Pancreas (tissue), 10 donors: ENCODE measurements at places on chromosomes 6 and 20.

DNA sequence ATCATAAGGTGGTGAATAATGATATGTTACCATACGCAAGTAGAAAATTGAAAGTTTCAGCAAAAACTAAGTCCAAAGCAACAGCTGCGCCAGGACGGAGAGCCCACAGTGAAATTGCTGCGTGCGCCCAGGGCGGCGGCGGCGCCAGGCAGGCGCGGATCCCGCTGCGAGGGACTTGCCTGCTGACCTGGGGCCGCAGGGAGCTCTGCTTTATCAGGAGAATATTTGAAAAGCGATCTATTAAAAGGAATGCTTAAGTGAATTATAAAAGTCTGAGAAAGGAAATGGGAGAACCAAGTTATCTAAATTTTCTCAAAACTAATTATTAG lies 85.4 kb downstream of the THBS2 start:
- no peaks in the 10 kb centered on the region for H3K36me3 ChIP-seq
- no peak overlapping the region for H3K27ac ChIP-seq
- DNase-seq, result no peak
- no peak overlapping the region for H3K4me3 ChIP-seq
- H3K27me3 ChIP-seq, result no peaks in the 10 kb centered on the region

DNA sequence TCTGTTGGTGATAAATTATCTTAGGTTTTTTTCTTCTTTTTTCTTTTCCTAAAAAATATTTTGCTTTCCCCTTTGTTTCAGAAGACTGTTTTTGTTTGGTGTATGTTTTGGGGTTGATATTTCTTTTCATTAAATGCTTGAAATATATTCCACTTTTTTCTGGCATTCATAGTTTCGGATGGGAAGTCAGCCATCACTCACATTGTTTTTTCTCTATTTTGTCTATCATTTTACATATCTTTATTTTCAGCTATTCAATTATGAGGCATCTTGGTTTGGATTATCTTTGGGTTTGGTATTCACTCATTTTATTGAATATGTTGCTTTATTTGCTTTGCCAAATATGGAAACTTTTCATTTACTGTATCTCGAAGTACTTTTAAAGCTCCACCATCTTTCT lies 600.5 kb upstream of the EYS start:
- DNase-seq, result no peak
- H3K4me3 ChIP-seq, result no peak overlapping the region
- H3K36me3 ChIP-seq, result no peaks in the 10 kb centered on the region
- no peaks in the 10 kb centered on the region for H3K27me3 ChIP-seq
- no peak overlapping the region for H3K27ac ChIP-seq
- no peaks in the 10 kb centered on the region for H3K4me1 ChIP-seq

GRCh38 chr20:728256-728944 lies 39.9 kb downstream of the SLC52A3 start:
- peak overlapping the region; percentile 58 for H3K4me3 ChIP-seq
- H3K27ac ChIP-seq, result no peak overlapping the region
- no peaks in the 10 kb centered on the region for H3K4me1 ChIP-seq
- no peaks in the 10 kb centered on the region for H3K27me3 ChIP-seq
- H3K36me3 ChIP-seq, result no peaks in the 10 kb centered on the region
- peak; percentile 44 for DNase-seq

- no peaks in the 10 kb centered on the region for H3K27me3 ChIP-seq
- no peaks in the 10 kb centered on the region for H3K36me3 ChIP-seq
- DNase-seq, result no peak
- H3K4me1 ChIP-seq, result peaks cover 8% of the 10 kb centered on the region
- H3K27ac ChIP-seq, result no peak overlapping the region
- no peak overlapping the region for H3K4me3 ChIP-seq
Measured at GRCh38 chr20:57753332-57754164, 43.7 kb upstream of the PMEPA1 start.

DNA sequence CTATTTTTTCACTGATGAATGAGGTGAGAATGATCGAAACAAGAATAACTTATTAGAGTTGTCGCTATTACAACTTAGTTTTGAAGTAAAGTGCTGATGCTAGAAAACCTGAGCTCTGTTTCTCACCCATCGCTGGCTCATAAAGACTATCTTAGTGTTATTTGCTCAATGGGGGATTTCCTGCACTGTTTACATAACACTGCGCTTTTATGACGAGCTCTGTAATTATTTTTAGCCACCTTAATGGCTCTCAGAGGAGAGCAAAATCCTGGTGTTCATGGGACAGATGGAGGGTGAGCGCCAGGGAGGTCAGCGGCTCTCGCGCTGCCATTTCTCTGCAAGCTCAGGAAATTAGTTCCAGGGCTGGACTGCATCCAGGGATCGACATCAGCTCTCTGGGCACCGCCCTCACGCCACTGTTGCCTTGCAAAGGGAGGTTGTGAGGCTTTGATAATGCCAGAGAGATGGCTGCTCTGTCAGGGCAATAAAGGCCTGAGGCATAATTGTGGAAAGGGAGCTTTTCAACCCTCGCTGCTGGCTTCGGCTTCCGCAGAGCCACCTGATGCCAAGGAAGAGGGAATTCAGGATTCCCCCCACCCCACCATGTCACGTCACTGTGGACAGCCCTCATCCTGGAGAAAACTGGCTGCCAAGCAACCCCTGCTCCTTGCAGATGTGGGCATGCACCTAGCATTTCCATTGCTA lies 72.0 kb downstream of the DACT2 start:
- no peaks in the 10 kb centered on the region for H3K36me3 ChIP-seq
- H3K4me3 ChIP-seq, result no peak overlapping the region
- H3K27me3 ChIP-seq, result no peaks in the 10 kb centered on the region
- DNase-seq, result peak; percentile 68

DNA sequence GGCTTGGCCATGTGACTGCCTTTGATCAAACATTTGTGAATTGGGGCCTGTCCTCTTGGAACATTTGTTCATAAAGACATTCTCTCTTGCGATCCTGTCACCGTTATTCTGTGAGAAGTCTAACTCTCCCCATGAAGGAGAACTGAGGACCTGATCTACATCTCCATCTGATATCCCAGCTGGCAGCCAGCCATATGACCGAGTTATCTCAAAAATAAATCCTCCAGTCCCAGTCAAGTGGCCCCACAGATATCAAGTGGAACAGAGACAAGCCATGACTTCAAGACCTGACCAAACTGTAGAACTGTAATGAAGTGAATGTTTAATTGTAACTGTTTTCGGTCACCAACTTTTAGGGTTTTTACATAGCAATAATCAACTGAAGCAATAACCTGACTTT lies 25.7 kb downstream of the SNX3 start:
- no peaks in the 10 kb centered on the region for H3K36me3 ChIP-seq
- no peaks in the 10 kb centered on the region for H3K27me3 ChIP-seq
- H3K27ac ChIP-seq, result no peak overlapping the region
- no peaks in the 10 kb centered on the region for H3K4me1 ChIP-seq

- no peak overlapping the region for H3K4me3 ChIP-seq
- no peak overlapping the region for H3K27ac ChIP-seq
- no peak for DNase-seq
- H3K27me3 ChIP-seq, result no peaks in the 10 kb centered on the region
- H3K4me1 ChIP-seq, result peaks cover 12% of the 10 kb centered on the region
Measured at GRCh38 chr6:161437851-161438250, 164.0 kb upstream of the AGPAT4 start.

- H3K4me3 ChIP-seq, result no peak overlapping the region
- peaks cover 10% of the 10 kb centered on the region for H3K36me3 ChIP-seq
- no peak overlapping the region for H3K27ac ChIP-seq
- no peak for DNase-seq
- no peaks in the 10 kb centered on the region for H3K4me1 ChIP-seq
- no peaks in the 10 kb centered on the region for H3K27me3 ChIP-seq
Measured at GRCh38 chr6:166484863-166485262, 101.6 kb downstream of the RAMACL start.

DNA sequence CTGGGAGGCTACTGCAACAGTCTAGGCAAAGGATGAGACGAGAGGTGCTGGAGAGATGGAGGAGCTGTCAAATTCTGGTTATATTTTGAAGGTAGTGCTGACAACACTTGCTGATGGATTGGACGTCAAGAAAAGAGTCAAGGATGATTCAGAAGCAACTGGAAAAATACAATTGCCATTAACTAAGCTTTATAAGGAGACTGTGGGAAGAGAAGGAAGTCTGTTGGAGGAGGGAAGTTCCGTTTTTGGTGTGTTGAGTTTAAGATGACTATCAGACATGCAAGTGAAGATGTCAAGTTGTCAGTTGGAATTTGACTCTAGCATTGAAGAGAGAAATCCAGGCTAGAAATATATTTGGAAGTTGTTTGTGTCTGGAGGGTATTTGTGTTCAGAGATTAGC lies 358.1 kb downstream of the RNGTT start:
- H3K27ac ChIP-seq, result no peak overlapping the region
- no peak overlapping the region for H3K4me3 ChIP-seq
- H3K36me3 ChIP-seq, result no peaks in the 10 kb centered on the region
- no peak for DNase-seq
- no peaks in the 10 kb centered on the region for H3K27me3 ChIP-seq
